Cerebellum (tissue), 4 donors: ENCODE measurements at places on chromosomes 3 and 15. TPM values are rescaled to one million over a fixed set of nuclear protein-coding genes. Genes with fewer than 3 reads are reported as not detected.

Gene CFAP100
- total RNA-seq = 1.8 TPM

Gene IGSF11
- 21.0 TPM for total RNA-seq

Gene MAGEL2
- total RNA-seq = 3.4 TPM

Gene DLL4
- total RNA-seq = 4.4 TPM

Gene EOMES
- 55.9 TPM for total RNA-seq

Gene BLM
- 5.6 TPM for total RNA-seq

Gene SEMA5B
- 24.8 TPM for total RNA-seq

Gene ACAP2
- total RNA-seq = 171 TPM

Gene KLHL40
- 0.09 TPM for total RNA-seq
